ENCODE measurements at places on chromosomes 6 and 20. TPM values are rescaled to one million over a fixed set of nuclear protein-coding genes. Genes with fewer than 3 reads are reported as not detected.

DNA sequence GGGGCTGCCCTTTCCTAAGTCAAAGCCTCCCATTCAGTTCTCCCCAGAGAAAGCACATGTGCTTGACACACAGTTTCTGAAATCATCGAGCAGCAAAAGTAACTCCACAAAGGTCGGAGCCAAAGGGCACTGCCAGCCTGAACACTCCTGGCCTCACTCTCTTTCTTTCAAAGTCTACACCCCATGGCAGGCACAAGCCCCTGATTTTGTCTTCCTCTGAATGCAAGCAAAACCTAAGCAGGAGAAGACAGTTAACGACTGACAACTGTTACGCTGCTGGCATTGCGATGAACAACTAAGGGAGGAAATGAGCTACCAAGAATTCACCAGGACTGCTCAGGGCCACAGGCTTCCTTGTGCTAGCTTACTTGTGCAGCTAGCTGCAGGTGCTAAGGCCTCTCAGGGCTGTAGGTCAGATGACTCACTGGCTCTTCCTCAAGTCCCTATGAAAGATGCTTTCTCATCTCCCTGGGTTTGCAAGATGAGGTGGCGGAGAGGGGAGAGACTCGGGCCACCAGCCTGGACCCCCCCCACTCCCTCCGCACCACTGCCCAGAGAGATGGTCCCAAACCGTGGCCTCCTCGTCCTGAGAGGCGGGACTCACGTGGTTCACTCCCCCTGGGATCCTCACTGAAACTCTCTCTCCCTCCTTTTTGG, 208.2 kb downstream of the DLL1 start:
- DNase-seq, result no peak

- DNase-seq, result no peak
Measured at GRCh38 chr20:38369389-38369788, 23.1 kb downstream of the LBP start.

The CCDC167 gene
- 18.5 TPM for polyA plus RNA-seq

GRCh38 chr6:112372226-112372806, 25.2 kb downstream of the RFPL4B start:
- peak; percentile 59 for DNase-seq

The MUC22 gene
- polyA plus RNA-seq, result not detected

GRCh38 chr6:27608916-27609883, 136.3 kb upstream of the ZNF184 start:
- no peak for DNase-seq

DNA sequence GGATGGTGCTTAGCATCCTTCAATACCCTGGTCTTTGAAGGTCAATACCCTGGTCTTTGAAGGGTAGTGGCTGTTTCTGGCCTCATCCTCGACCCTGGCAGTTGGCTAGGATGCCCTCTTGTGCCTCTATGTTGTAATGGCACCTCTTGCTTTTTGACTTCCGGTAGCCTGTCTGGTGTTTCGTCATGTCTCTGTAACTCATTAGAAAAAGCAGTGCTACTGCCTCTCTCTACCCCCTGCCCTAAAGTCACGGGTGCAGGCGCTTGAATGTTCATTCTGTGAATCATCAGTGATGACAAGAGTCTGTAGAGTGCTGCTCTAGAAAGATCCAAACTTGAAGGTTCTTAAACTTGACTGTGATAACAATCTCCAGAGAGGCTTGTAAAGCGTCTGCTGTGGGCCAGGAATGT, 28.3 kb downstream of the RSPO4 start:
- DNase-seq, result peak; percentile 18

The DLL1 gene
- 14.7 TPM for polyA plus RNA-seq

DNA sequence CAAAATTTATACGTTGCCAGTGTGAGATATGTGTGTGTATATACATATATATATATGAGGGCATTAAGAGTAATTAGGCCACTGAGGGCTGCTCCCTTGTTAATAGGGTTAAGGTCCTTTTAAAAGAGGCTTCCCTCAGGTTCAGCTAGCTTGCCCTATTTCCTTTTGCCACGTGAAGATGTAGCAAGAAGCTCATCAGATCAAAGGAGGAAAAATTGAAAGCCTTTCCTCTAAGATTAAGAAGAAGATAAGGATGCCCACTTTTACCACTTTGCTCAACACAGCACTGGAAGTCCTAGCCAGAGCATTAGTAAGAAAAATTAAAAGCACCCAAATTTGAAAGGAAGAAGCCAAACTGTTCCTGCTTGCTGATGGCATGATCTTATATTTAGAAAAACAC, 33.2 kb upstream of the ISM1 start:
- no peak for DNase-seq

The ZNF831 gene
- 0.86 TPM for polyA plus RNA-seq

The FAM162B gene
- 5.5 TPM for polyA plus RNA-seq

The ZNF512B gene
- 26.8 TPM for polyA plus RNA-seq

GRCh38 chr6:50993941-50994720, 175.5 kb downstream of the TFAP2B start:
- no peak for DNase-seq

DNA sequence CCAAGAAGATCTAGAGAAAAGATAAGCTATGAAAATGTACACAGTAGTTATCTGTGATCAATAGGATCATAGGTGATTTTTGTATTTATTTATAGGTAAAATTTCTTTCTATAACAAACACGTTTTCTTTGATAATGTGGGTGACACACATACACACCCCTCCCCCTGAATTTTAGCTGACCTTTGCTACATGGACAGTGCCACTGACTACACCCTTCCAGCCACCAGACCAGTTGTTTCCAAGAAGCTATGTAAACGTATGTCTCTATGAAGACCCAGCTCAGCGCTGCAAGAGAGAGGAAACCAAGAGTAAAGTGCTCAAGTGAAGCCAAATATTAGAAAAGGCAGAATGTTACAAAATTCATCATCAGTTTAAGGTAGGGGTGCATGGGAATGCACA, 16.3 kb downstream of the MOCS1 start:
- no peak for DNase-seq

GRCh38 chr6:55839080-55839479, 36.3 kb downstream of the BMP5 start:
- DNase-seq, result no peak

- no peak for DNase-seq
Measured at GRCh38 chr6:20454204-20454824, 52.6 kb downstream of the E2F3 start.

DNA sequence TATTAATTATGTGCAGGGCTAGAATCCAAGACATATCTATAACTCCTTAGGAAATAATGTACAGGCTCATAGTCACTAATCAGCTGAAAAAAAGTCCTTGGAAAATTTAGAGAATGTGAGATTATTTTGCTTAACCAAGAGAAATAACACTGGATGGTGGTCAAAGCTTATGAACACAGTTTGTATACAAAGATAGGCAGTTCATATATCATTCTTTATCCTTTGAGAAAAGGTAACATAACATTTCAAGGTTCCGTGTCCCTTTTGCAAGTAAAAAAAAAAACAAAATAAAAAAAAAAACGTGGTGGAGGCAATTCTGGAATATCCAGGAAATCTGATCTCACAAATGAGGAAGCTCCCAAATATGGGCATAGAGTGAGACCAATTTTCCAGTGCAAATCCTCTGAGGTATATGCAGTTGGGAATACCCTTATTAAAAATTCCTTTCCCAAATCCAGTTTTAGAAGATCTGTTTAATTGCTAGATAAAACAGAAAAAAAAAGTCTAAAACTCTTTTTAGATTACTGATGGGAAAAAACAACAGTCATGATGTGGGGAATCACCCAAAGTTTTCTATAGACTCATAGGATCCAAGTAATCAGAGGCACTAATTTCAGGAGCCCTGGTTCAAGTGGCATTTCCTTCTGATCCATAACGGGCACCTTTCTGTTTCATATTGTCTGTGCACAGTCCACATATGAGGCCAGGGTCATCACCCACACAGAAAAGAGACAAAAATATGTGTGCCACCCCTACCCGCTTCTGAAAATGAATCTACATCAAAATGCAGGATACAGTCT, 17.7 kb upstream of the TNFAIP3 start:
- peak; percentile 75 for DNase-seq

- no peak for DNase-seq
Measured at GRCh38 chr6:75128878-75129570, 76.8 kb downstream of the COL12A1 start.

DNA sequence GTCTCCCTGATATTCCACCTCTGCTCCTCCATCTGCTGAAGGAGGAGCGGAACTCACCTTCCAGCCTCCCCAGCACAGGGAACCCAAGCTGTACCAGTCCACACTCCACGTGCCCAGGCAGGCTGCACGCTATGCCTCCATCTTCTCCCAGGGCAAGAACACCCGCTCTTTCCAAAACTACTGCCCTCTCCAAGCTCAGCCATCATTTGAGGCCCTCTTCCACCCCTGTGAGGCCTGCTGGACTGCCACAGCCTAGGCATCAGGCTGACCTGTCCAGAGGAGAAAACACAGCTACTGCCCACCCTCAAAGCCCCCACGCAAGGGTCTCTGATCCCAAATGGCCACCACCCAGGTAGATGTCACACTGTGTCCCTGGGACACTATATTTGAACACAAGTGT, 99.9 kb downstream of the PRND start:
- DNase-seq, result no peak

The SLC17A2 gene
- not detected for polyA plus RNA-seq

- DNase-seq, result no peak
Measured at GRCh38 chr6:2111162-2111677, 134.2 kb downstream of the GMDS start.

DNA sequence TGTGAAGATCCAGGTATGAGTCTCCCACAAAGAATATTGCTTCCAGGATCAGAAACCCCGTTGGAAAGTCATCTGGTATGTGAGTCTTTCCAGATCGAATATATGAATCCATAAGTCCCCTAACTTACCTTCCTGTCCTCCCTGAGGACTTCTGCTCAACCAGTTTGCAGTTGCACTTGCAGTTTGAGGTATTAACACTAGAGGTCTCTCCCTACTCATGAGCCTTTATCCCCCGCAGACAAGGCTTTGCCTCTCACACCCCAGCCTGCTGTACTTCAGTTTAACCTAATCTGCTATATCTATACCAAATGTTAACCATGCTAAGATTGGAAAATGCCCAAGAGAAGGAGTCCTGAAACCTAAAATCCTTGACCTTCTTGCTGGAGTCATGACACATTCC, 135.3 kb upstream of the DEFB112 start:
- DNase-seq, result no peak

GRCh38 chr6:152241013-152241766, 396.0 kb downstream of the SYNE1 start:
- DNase-seq, result no peak
